ENCODE measurements at places on chromosomes 3 and 15. TPM values are rescaled to one million over a fixed set of nuclear protein-coding genes. Genes with fewer than 3 reads are reported as not detected.

Gene PLSCR2
- not detected for total RNA-seq

Gene ECE2
- not detected for total RNA-seq

Gene B3GALNT1
- 16.4 TPM for total RNA-seq

Gene MAGEL2
- total RNA-seq: not detected

Gene SLC24A5
- total RNA-seq: not detected

Gene MEGF11
- total RNA-seq: not detected

DNA sequence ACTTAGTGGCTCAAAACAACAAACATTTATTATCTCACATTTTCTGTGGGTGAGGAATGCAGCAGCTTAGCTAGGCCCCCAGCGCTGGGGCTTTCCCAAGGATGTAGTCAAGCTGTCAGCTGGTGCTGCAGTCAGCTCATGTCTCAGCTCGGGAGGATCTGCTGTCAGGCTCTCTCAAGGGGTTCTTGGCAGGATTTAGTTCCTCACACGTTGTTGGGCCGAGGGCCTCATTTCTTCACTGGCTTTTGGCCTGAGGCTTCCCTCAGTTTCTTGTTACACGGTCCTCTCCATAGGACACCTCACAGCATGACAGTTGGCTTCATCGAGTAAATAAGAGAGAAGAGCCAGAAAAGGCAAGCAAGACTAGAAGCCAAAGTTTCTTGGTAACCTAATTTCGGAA, 13.7 kb upstream of the U2SURP start:
- DNase-seq: no peak

DNA sequence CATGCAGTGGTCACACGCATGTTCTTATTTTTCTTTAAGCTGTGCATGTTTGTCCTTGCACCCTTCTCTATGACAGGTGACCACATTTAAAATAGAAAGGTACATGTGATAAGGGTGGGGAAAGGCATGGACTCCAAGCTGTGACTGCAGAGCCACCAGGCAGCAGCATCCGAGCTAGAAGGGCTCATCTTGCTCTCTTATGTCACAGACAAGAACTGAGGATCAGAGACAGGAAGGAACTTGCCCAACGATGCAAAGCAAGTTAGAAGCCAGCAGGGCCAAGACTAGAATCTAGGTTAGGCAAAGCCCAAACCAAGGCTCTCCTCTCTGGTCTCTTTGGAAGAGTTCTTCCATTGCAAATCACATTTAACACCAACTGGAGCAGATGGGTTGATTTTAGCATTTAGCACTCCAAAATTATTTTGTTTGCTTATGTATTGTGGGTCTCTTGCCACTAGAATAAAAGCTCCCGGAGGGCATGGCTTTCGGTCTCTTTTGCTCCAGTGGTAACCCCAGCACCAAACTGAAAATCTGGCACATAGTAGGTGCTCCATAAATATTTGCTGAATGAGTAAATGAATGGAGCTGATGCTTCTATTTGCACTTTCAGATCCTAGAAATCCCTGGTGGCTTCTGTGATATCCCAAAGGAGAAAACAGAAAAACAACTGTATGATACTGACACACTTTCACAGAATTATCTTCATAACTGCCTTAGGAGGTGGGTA, 84.3 kb downstream of the IQSEC1 start:
- no peak for DNase-seq

- DNase-seq: no peak
Measured at GRCh38 chr3:175417426-175417825, 558.3 kb downstream of the NAALADL2 start.

- no peak for DNase-seq
Measured at GRCh38 chr3:2372306-2372705, 273.6 kb downstream of the CNTN4 start.

- no peak for DNase-seq
Measured at GRCh38 chr15:84762840-84763572, 14.6 kb downstream of the ZNF592 start.

DNA sequence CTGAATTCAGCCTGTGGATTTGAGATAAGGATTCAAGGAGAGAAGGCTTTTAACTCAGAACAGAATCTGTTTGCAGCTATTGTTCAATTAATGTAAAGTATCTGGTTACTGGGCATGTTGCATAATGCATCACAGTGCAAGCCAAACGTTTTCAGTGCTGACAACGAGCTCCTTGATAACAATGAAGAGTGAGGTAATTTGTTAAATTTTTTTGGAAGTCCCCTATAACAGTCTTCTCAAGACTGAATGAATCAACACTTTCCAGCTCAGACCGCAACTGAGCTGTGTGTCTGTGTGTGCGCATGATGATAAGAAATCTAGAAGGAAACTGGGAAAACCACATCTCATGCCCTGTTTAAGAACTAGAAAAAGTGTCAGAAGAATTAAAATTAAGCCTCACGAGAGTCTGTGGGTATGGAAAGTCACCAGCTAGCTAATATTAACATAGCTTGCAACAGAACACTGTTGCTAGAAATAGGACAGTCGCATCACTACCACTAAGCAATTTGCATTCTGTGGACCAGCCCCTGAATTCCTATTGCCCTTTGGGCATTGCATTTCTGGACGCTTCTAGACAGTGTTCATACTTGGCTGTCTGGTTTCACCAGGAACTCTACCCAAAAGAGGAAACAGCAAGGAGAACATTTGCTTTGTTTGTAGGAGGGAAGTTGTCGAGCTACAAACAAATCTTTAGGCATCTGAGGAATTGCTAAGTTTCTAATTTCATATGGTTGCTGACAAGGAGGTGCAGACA, 43.7 kb upstream of the ATP2C1 start:
- peak; percentile 60 for DNase-seq

- DNase-seq: no peak
Measured at GRCh38 chr3:62558549-62559112, 185.3 kb upstream of the FEZF2 start.

- no peak for DNase-seq
Measured at GRCh38 chr3:170324962-170325361, 32.6 kb upstream of the SKIL start.

GRCh38 chr3:126197854-126198584, 17.6 kb upstream of the ALDH1L1 start:
- DNase-seq: peak; percentile 54

- no peak for DNase-seq
Measured at GRCh38 chr3:122992676-122993075, 34.9 kb downstream of the SEMA5B start.

DNA sequence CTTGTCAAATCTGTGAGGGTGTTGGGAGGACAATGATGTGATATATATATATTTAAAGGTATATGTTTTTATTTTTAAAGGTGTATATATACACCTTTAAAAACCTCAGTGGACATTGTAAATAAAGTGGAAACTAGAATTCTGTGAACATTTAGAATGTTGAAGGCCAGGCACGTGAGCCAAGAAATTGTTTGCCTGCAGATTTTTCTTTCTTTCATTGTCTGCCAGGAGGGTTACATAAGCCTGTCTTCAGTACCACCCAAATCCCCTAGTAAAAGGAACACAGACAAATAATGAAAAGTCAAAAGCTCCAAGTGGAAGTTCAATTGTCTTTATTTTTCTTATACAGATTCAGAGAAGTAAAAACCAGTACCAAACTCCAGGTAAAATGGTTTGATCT, 42.4 kb downstream of the TM4SF4 start:
- no peak for DNase-seq

- DNase-seq: no peak
Measured at GRCh38 chr3:195751560-195751959, 30.8 kb downstream of the MUC20 start.

GRCh38 chr3:24595796-24596195, 101.1 kb upstream of the THRB start:
- no peak for DNase-seq

- no peak for DNase-seq
Measured at GRCh38 chr15:42695527-42696071, 41.3 kb downstream of the CDAN1 start.

GRCh38 chr15:81117136-81117535, 16.9 kb upstream of the CFAP161 start:
- DNase-seq: no peak

DNA sequence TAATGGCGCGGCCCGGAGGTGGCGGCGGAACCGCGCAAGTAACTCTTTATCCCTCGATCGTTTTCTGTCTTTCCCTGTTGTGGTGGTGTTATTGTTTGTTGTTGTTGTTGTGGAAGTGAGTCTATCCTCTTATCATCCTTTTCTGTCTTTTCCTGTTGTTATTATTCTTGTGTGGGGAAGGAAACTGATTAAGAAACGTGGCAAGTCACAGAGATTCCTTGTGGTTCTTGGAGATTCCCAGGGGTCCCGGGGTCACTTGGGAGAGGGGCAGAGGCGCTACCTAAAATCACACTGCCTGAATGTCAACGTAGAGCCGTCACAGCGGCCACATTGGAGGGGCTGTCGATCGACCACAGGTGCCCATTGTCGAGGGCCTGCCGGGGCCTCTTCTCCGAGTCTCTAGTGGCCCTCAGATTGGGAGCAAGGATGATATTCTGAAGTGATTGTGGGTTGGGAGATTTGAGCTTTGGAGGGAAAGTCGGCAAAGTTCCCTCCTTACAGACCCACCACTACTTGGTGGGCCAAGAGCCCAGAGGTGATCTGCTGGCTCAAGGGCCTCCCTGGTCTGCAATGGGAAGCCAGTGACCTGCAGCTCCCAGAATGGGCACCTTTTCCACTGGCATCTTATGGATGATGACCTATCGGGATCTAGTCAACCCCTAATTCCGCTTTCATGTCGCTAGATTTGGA, 790 bp downstream of the PARP14 start:
- no peak for DNase-seq

- no peak for DNase-seq
Measured at GRCh38 chr3:169886671-169887070, 16.9 kb upstream of the LRRC31 start.

DNA sequence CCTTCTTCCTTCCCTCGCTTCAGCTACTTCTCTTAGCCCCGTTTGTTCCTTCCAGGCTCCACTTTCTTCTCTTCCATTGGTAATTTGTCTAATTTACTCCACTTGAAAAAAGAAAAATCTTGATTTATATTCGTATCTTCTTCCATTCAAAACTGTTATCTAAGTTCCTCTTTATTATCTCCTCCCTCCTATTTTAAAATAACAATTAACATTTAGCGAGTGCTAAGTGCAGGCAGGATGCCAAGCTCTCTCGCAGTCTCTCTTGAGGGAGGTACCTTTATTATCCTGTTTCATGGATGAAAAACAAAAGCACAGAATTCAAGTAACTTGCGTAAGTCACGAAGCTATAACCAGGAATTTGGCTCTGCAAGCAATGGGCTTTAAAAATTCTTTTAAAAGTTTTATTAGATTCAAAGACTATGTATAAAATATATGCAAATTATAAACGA, 418.9 kb upstream of the NAALADL2 start:
- no peak for DNase-seq

- no peak for DNase-seq
Measured at GRCh38 chr15:36398212-36398611, 181.2 kb upstream of the CDIN1 start.

DNA sequence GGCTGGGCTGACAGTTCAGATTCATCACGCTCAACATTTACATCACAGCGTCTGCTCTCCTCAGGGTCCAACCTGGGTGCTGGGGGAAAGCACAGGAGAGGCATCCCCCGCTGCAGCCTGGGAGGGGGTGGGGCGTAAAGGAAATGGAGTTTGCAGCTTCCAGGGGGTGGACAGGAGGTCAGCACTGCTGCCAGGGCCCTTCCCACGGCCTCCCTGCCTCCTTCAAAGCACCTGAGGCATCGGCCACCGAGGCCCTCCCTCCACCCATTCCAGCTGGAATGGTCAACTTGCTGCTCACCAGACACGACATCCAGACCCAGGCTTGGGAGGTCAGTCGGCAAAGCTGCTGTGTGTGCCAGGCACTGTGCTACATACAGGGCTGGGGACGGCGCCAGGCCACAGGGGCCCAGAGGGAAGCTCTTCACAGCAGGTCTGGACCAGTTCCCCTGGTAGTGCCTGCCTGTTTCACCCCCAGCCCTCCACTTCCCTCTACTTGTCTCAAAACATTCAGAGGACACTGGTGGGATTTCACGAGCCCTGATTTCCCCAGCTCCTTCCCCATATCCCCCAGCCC, 120.7 kb downstream of the ANP32A start:
- no peak for DNase-seq

DNA sequence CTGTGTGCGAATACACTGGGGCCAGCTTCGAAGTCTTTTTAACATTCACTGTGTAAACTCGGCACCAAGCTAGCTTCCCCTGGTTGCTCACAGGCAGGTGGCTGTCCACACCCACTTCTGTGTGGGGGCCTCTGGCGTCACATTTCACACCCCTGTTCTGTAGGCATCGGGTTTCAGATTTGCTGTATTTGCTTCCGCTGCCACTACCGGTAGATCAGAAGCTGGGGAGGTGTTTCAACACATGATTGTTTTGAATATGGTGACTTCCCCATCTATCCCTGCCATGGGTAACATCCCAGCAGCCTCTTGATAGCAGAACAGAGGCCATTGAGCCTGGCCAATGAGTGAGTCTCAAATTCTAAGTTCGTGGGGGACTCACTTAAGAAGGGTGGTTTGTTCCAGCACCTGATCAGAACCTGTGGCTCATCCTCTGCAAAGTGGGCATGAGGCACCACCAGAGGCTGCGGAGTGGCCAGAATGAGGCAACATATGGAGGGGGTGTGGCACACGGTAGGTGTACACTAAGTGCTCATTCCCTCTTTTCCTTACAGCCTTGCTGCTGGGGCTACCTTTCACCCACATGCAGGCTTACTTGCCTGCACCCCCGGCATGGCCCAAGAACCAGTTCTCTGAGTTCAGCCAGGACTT, 61.5 kb downstream of the IQSEC1 start:
- DNase-seq: peak; percentile 83

- DNase-seq: no peak
Measured at GRCh38 chr15:25381579-25381978, 57.2 kb downstream of the UBE3A start.

DNA sequence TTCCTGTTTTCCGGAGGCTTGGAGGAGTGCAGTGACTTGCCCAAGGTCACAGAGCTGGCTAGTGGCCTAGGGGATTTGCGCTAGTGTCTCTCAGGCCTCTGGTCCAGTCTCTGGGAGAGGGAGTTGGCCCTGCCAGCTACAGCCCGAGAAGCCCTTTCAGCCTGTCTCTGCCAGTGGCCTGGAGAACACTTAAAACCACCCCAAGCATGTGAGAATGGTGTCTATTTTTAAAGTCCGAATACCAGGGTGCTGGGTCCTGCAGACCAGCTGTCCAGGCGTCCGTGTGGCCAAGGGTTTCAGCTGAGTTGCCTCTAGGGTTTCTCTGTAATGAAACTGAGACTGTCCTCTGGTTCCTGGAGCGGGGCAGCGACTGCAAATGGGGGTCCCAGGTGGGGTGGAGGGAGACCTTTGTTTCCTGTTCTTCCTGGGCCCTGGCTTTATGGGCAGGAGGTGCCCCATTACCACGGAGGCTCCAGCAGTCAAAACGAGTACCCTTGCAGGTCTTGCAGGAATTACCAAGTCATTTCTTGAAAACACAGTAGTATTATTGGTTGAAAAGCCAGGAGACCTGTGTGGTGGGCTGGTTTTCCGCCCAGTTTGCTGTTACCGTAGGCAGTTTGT, 2.2 kb downstream of the CAND2 start:
- DNase-seq: no peak
